ENCODE measurements at places on chromosomes 5 and 9. TPM values are rescaled to one million over a fixed set of nuclear protein-coding genes. Genes with fewer than 3 reads are reported as not detected.
A peak's percentile ranks its signal among the peaks of the same experiment; 100 is the strongest.

GRCh38 chr5:174773371-174773770 is 49.0 kb downstream of the MSX2 start:
- DNase-seq: no peak

DNA sequence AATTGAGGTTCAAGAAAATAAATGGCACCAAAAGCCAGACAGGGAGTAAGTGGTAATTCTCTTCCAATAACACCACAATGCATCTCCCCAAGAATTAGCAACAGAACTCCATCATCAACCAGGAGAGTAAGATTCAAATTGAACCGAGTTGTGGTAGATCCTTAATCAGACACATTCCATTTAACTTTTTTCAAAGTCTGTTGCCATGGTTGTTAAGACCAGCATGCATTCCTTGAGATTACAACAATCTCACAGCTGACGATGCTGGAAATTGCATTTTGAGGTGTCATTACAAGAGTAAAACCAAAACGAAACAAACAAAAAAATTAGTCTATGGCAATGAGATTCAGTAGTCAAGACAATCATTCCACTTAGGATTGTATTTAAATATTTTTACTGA is 78.9 kb upstream of the ZNF462 start:
- no peak for DNase-seq

DNA sequence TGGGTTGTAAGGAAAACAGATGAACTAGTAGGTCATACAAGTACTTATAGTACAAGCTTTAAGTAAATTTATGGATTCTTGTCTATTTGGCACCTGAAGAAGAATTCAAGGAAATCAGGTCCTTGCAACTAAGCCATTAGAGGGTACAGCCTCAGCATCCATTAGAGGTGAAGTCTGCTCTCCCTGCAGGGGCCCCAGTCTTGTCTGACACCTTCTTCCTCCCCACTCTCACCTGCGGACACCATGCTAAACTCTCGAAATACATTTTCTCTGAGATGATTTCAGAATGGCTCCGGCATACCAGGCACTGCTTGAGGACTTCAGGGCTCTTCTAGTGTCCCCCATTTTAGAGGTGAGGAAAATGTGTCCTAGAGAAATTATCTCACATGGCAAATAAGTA is 137.9 kb downstream of the GNAQ start:
- DNase-seq: no peak

- DNase-seq: no peak
Observed at GRCh38 chr5:138334867-138335447, 3.1 kb upstream of the FAM53C start.

DNA sequence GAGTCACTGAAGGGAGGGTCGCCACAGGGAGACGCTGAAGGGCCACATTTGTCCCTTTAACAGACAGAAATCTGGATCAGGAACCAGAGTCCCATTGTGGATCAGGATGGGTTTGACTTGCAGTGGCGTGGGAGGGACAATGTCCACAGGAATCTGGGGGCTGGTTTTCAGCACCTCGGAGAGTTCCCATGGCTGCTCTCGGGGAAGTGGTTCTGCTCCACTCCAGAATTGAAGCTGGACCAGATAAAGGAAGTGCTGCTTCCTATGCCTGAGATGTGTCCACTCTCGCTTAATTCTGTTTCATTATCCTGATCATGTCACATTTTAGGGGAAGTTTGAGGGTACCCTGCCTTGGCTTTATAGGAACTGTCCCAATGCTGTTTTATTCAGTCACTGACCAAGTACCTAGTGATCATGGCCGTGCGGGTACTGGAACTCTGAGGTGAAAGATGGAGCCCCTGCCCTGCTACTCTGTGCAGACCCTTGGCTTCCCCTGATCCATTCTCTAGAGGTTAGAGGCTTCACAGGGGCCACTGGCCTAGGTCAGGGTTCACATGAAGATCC is 28.7 kb downstream of the ENHO start:
- DNase-seq: no peak

PPP2R2B gene
- total RNA-seq: 1.2 TPM

- DNase-seq: no peak
Observed at GRCh38 chr9:137829260-137829996, 48.2 kb upstream of the CACNA1B start.

DNA sequence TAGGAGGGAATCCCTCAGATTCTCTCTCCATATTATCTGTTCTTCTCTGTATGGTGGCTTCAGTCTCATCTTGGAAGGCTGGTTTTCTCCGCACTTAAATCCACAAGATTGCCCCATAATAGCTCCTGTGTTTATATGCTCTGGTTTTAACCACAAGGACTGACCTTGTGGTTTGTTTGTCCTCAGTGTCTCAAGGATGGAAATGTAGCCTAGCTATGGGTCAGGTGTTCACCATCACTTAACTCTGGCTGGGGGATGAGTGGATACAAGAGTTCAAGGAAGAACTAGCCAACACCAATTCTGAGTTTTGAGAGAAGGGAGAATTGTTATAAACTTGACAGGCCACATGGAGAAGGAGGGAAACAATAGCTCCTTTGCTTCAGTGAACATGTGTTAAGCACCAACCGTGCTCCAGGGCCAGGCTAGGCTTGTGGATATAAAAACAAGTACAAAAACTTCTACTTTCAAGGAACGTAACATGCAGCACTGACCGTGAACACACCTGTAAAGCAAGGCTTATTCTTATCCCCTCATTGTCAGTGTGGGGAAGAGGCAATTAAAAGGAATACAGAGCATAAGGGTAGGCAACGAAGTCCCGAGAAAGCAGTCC is 75.6 kb upstream of the VLDLR start:
- DNase-seq: no peak

SPATA31D4 gene
- not detected for total RNA-seq

SPINK4 gene
- total RNA-seq: not detected

PCDHA13 gene
- 2.3 TPM for total RNA-seq

GRCh38 chr9:104740621-104741020 is 6.9 kb upstream of the NIPSNAP3A start:
- DNase-seq: no peak

DNA sequence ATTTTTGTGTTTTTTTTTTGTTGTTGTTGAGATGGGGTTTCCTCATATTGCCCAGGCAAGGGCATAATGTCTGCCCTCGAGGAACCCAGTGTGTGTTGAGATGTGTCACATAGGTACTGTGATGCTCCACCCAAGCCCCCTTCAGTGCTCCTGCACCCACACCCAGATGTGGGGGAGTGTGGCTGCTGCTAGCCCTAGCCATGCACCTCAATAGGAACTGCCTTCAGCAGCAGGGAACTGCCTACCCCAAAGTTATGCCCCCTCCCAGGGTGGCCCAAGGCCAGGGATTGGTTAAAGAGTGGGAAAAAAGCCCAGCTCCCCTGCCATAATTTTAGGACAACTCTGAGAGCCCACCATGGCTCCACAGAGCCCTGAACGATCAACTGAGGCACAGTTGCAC is 33.3 kb upstream of the EPB41L4B start:
- no peak for DNase-seq

- peak; percentile 46 for DNase-seq
Observed at GRCh38 chr5:1324301-1324700, 20.6 kb downstream of the CLPTM1L start.

DNA sequence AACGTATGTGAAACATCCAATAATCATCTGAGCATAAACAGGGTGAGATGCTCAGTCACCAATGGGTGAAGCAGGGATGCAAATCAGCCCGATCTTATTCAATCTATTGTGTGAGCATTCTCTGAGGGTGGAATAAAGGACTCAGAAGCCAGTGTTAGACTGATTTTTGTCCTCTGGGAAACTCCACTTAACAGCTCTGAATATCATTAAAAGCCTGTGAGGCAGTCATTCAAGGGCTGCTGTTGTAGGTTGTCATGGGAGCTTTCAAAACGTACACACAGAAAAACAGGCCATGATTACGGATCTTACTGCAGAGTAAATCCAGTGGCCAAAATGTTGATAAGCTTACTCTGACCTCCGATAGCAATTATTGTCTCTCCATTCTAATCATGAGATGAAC is 266.5 kb upstream of the EFNA5 start:
- no peak for DNase-seq

- DNase-seq: no peak
Observed at GRCh38 chr5:177105691-177106476, 19.2 kb downstream of the FGFR4 start.

SLC1A3 gene
- total RNA-seq: 43.5 TPM

SLC25A2 gene
- total RNA-seq: 0.64 TPM

GRCh38 chr5:91301106-91301846 is 81.8 kb downstream of the ARRDC3 start:
- no peak for DNase-seq

MARCOL gene
- not detected for total RNA-seq

DNA sequence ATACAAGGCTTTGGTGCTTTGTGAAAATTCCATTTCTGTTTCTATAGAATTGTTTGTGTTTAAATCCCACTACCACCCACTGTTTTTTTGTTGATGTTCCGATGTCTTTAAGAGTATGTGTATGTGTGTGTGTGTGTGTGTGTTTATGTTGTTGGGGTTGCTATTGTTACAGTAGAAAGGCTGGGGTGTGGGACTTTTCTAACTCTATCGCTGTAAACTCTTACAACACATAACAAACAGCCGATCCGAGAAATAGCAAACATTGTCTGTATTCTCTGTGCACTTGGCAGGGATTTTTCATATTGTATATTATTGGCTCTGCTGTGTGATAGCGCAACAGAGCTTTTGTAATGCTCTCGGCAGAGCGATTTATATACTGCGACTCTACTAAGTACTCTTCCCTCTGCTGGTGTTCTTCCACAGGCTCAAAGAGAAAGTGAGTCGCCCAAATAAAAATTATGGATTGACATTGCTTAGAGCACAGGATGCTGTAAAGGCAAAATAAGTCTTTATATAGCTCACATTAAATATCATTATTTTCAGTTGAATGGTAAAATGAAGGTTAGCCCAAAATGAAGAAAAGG is 492.2 kb upstream of the ARRDC3 start:
- DNase-seq: no peak

DNA sequence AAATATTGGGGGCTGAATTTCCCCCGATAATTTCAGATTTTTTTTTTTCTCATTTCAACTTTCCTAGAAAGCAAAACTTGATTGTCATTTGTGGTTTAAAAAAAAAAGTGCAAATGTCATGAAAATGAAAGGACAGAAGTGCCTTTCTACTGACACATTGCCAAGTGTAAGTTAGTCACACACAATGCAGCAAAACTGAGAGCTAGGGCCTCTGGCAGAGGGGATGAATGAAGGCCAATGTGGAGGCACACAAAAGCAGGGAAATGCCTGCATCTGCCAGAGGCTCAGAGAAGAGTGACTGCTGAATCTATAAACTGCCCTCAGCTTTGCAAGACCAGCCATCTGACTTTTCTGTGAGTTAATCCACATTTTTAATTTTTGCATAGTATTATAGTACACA is 6.8 kb upstream of the IFNA5 start:
- no peak for DNase-seq

APBA1 gene
- 6.2 TPM for total RNA-seq

GRCh38 chr5:96384353-96384752 is 48.7 kb downstream of the PCSK1 start:
- no peak for DNase-seq

- DNase-seq: peak; percentile 72
Observed at GRCh38 chr5:179803651-179804554, 2.8 kb downstream of the MGAT4B start.

DNA sequence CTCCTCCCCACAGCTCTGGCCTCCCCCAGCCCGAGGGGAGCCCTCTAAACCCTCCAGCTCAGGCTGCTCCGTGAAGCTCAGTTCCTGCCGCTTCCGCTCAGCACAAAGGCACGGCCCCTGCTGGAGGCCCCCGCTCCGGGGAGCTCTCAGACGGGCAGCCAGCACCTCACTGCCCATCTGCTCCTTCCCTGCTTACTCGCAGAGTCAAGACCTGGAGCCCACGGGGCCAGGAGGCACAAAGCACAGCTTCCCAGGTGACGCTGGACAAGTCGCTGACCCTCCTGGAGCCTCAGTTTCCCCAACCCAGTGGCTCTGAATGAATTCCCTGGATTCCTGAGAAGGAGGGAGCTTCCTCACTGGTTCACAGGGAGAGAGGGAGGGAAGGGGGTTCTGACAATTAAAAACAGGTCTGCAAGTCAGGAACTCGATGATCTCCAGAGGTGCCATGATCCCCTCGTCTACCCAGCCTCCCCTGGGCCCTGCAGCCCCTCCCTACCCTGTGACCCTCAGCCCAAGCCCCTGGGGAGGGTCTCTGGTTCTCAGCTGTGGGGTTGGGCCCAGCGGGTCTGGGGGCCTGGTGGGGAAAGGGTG is 36.2 kb downstream of the VAV2 start:
- DNase-seq: no peak

DNA sequence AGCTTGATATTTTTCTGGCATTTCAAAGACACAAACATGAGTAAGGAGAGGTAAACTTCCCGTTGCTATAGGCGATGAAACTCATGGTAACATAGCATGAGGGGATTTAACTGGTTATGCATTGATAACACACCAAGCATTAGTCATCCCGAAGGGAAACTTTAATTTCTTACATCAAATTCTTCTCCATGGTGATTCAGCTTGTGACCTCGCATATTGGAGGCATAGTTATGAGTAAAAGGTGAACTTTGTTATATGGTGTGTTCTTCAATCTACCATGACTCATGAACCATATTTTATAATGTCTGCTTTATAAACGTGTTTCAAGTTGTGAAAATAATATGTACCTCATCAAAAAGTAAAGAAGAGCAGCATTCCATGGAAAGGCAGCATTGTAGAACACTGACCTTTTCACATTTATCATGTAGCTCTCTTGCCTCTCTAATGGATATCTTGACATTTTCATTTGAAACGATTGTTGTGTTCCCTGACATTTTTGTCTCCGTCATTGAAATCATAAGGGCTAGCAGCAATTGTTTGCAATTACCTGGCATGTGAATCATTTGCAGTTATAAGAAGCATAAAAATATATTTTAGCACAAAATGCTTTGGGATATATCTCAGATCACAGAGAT is 491.8 kb downstream of the ANXA1 start:
- DNase-seq: no peak

CERCAM gene
- total RNA-seq: 14.0 TPM

DNA sequence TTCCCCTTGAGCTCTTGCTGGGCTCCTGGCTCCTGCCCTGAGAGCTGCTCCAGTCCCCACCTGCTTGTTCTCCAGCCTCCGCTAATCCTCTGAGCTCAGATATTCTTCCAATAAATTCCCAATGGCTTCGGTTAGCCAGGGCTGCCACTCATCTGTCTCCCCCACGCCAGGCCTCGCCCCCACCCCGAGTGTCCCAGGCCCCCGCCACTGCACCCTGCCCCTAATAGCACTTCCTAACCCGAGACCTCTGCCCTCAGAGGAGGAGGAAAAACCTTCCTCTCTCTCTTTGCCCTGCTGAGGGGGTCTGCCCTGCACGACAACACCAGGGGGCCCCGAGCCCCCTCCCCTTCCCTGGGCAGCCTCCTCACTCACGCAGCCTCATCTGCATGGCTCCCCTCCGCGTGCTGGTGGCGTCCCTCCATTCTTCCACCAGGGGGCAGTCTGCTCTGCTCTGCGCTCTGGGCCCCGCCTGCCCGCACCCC is 5.4 kb upstream of the LCN15 start:
- DNase-seq: peak; percentile 73

ZDHHC11B gene
- 8.0 TPM for total RNA-seq

DNA sequence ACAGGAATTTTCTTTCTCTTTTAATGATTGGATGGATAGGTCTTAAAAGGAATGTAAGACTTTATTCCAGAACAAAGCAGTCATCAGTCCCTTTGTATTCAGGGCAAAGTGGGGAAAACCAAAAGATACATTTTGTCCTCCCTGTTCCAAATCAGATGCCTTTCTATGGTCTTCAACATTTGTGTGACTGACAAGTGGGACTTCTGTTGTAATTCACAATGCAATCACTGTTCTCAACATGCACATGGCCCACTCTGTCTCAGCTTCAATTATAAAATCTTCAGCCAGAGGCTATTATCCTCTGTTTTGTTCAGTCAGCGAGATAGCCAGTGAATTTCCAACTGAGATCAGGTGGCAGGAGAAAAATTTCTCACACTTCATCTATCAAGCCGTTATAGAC is 95.5 kb upstream of the ERBIN start:
- DNase-seq: no peak

ENHO gene
- 0.61 TPM for total RNA-seq

Measured in upper lobe of right lung (tissue), 1 donor.